Lung microvascular endothelial cell (primary cell): ENCODE measurements at places on chromosomes 6 and 20. TPM values are rescaled to one million over a fixed set of nuclear protein-coding genes. Genes with fewer than 3 reads are reported as not detected.

Gene SENP6
- 31.4 and 39.5 TPM in 2 replicates for total RNA-seq

Gene ARMH2
- total RNA-seq = not detected in 2 replicates

Gene HLA-DQA2
- total RNA-seq = not detected in 2 replicates

Gene RIN2
- 71.4 and 80.2 TPM in 2 replicates for total RNA-seq
